ENCODE measurements at places on chromosomes 11 and 22.

DNA sequence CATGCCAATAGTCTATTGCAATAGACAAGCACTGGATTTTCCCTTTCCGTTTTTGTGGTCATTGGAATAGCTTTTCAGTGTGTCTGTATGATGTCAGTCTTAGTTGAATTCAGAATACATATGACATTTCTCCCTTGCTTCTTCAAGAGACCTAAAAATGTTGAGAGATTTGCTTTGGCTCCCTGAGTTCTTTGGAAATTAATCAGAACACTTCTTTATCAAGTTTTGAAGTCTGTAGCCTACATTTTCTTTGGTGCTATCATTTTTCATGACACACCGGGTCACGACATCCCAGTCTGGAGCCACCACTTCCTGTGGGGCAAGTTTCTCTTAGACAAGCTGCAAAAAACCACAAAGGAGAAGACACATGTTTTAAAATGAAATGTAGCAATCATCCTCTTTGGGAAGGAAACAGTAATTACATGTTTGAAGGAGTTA is 847.1 kb downstream of the OPCML start:
- no peak for DNase-seq

- no peak for DNase-seq
These were observed 9.4 kb downstream of the C11orf97 start for GRCh38 chr11:94521684-94522083.

DNA sequence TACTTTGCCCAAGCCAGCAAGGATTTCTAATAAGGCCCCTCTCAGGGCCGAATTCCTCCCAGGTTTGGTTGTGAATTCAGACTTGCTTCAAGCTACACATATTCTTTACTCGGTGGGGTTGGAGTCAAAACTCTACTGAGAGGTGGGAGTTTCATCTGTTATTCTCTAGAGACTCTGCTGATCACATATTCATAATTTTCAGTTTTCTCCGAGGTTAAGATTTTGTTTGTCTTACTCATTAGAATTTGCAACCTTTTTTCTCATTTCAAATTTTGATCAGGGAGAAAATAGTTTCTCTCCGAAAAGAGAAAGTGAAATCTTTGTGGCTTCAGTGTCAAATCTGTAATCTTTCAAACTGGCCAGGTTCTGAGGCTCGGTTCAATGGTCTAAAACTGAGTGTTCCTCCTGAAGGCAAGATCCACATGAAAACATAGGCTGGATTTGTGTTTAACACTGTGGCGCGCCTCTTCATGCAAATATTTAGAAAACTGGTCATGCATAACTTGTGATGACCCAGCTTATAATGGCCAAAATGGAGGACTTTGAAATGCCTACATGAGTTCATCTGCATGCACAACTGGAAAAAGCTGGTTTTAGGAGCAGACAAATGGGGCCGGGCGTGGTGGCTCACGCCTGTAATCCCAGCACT is 21.5 kb upstream of the GSTP1 start:
- no peak for DNase-seq

GRCh38 chr22:19823902-19824211 is 30.8 kb downstream of the GNB1L start:
- DNase-seq = no peak

DNA sequence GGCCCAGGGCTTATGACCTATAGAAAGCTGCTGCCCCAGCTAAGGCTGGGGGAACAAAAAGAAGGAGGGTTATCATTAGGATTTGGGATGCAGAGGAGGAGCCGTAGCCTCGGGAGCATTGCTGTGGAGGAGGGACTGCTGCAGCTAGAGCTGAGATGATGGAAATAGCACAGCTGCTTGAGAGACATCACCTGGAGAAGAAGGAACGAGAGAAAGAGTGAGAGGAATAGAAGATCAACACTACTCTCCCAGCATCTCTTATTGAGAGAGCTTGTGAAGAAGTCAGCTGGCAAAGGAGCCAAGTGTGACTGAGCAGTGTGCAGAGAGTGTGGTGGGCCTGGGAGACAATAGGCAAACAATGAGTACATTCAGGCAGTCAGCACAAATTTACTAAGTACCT is 100.7 kb upstream of the PLET1 start:
- no peak for DNase-seq

- no peak for DNase-seq
These were observed 20.3 kb downstream of the GTPBP1 start for GRCh38 chr22:38725900-38726655.

DNA sequence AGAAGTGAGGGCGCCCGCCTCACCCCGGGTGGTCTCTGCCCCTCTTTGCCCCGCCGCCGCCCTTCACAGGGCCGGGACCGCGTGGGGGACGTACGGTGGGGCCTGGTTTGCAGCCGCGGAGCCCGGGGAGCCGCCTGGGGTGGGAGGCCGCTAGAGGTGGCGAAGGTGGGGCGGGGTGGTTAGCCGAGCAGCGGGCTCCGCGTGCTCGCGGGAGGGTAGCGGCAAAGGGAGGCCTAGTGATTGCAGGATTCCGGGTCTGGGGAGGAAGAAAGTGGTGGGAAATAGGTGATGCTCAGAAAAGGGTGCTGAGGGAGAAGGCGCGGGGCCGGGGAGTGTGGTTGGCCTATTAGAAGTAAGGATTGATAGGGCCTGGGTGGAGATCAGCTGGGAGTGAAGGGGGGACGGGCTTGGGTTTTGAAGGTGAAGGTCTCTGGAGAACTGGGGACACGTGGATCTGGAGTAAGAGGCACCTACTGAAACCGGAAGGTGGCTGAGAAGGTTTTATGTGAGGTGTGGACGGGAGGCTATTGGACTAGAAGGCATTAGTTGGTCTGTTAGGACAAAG is 571 bp downstream of the FAR1 start:
- peak; percentile 40 for DNase-seq

DNA sequence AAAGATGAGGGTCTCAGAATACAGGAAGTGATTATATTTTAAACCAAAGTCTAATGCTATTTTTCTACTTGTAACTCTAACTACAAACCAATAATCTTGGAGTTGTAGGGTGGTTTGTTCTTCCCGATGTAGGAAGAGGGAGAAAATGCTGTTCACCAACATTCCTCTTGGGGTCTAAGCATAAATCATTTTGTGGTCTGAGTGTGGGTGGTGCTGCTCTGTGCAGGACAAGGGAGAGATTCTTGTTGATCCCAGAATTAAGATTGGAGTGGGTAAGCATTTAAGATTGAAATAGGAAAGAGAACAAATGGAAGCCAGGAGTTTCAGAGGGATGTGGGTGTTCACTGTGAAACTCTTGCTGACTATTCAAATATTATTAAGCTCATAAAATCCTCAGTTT is 38.6 kb upstream of the MMP13 start:
- DNase-seq = no peak

- DNase-seq = no peak
These were observed 29.9 kb downstream of the SERPIND1 start for GRCh38 chr22:20803696-20804324.

GRCh38 chr11:79249295-79249993 is 191.4 kb downstream of the TENM4 start:
- no peak for DNase-seq

- no peak for DNase-seq
These were observed 145.6 kb downstream of the WNT7B start for GRCh38 chr22:45831394-45831793.

GRCh38 chr11:77449784-77450183 is 24.1 kb downstream of the PAK1 start:
- no peak for DNase-seq

DNA sequence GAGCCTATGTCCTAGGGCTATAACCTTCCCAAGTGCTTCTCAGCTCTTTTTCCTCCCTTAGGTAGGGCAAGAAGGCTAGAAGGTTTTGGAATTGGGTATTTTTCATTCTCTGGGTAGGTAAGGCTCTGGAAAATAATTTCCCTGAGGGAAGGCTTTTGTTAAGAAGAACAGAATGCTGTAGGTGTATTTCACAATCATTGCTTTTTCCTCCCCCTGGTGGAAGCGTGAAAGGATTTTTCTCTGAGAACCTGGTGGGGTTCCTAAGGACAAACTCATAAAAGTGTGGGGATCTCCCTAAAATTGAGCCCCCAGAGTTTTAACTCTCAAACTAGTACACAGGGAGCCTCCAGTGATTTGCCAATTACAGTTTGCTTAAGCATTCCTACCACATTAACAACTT is 41.1 kb upstream of the NARS2 start:
- DNase-seq = no peak

DNA sequence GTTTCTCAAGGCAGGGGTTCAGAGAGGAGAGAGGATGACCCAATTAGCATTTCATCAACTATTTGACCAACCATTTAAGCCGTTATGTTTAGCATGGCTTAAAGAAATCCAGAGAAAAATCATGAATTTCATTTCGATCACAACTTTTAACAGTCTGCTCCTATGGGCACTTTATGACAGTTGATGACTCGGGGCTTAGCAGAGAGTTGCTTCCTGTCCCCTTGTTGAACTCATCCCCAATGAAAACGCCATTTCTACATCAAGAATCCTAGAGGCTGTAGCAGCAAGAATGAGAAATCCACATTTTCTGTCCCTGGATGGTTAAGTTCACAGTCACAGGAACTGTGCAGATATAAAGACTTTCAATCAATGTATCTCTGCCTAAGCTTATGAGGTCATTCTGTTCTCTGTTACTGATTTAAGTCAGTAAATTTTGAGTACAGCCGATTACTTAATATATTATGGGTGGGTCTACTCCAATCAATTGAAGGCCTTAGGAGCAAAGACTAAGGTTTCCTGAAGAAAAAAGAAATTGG is 81.1 kb downstream of the BDNF start:
- DNase-seq = no peak

- no peak for DNase-seq
These were observed 48.0 kb downstream of the MYO7A start for GRCh38 chr11:77175869-77176539.

- no peak for DNase-seq
These were observed 4.7 kb upstream of the MRPL17 start for GRCh38 chr11:6687876-6688275.

- DNase-seq = no peak
These were observed 467 bp downstream of the EPS8L2 start for GRCh38 chr11:706439-706956.

GRCh38 chr11:82117362-82117761 is 616.3 kb downstream of the FAM181B start:
- no peak for DNase-seq

GRCh38 chr11:71381781-71382505 is 66.2 kb downstream of the DHCR7 start:
- DNase-seq = no peak

DNA sequence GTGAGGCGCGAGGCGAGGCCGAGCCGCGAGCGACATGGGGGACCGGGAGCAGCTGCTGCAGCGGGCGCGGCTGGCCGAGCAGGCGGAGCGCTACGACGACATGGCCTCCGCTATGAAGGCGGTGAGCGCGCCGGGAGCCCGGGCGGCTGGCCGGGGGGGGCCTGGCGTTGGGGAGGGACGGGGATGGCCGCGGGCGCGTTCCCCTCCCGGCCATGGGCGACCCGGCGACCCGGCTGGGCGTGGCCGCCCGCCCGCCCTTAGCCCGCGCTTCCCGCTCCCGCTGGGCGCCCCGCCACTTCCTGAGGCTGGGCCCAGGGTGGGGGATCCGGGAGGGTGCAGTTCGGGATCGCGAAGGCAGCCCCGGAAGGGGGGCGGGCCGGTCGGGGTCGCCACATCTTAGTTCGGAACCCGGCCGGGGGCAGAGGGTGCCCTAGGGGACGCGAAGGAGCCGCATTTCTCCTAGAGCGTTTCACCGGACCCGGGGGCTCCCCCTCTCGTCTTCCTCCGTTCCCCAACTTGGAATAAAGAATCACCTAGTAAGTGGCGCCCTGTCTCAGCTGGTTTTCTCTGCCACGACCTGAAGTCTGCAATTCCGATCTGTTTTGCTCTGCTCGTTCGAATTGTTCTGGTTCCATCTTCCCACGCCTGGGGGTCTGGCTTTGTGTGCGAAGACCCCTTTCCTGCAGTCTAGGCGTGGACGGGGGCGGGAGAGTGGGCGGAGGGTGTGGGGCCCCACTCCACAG is 536 bp downstream of the YWHAH start:
- peak; percentile 20 for DNase-seq

- DNase-seq = no peak
These were observed 451 bp downstream of the FHIP1B start for GRCh38 chr11:6233984-6234386.

- no peak for DNase-seq
These were observed 61.5 kb downstream of the SYN3 start for GRCh38 chr22:32996702-32997101.

DNA sequence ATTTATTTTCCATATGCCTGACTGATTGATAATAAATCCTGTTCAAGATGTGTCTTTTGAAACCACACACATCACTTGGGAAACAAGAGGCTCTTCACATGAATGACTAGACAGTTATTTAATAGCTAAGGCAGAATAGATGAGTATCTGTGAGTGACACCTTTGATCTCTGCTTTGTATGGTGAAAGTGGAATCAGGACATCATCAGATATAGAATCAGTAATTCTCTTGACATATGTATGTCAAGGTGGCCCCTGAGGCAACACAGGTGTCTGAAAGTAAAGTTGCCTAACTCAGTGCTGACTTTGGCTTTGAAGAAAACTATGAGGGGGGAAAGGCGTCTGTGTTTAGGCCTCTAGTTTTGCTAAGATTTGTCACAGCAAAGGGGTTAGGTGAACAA is 11.5 kb upstream of the CASP4 start:
- no peak for DNase-seq

GRCh38 chr11:10937385-10937771 is 79.5 kb upstream of the ZBED5 start:
- DNase-seq = no peak

GRCh38 chr11:64717268-64717578 is 5.8 kb downstream of the NRXN2 start:
- no peak for DNase-seq

GRCh38 chr22:37509059-37509860 is 10.0 kb downstream of the CARD10 start:
- no peak for DNase-seq

DNA sequence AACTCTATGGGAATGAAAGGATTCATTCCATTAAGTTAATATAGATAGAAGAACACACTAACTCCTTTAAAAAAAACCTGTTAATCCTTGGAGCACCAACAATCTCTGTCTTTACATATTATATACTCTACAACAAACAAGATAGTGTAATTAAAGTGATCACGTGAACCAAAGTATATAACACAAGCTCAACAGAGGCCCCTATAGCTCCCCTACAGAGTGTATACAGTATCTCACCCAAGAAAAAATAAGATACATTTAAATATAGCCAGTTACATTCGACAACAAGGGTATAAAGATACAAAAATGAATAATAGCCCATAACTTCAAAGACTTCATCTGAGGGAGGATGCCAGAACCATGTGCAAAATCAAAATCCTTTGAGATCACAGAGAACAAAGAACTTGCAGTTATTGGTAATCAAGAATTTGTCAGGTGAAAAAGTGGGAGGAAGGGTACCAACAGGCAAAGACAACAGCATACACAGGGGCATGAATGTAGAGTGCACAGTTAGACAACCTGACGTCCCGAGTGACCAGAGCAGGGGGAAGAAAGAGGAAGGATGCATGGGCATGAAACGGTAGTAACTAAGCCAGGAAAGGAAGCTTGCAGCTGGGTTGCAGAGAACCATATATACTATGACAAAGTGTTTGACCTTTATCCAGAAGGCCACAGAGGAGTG is 4.7 kb downstream of the FCHSD2 start:
- DNase-seq = no peak

DNA sequence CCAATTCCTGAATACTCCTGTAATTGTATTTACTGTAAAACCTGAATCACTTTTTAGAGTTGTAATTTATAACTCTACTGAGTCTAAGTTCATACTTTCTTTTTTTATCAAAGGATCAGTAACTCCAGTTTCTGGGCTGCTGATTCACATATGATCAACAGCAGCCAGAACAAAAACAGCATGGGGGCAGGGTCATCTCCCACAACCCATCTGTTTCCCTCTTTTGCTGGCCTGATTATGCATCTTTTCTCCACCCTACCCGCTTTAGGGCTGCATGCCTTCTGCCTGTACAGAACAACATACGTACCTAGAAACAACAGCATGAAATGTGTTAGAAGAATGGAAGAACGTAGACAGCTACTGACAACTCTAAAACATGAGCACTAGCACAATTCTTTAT is 76.0 kb downstream of the MRTFA start:
- no peak for DNase-seq
